ENCODE measurements at places on chromosomes 7 and 10.

- no peak for DNase-seq
These were observed 17.4 kb upstream of the GPR141 start for GRCh38 chr7:37666026-37666799.

DNA sequence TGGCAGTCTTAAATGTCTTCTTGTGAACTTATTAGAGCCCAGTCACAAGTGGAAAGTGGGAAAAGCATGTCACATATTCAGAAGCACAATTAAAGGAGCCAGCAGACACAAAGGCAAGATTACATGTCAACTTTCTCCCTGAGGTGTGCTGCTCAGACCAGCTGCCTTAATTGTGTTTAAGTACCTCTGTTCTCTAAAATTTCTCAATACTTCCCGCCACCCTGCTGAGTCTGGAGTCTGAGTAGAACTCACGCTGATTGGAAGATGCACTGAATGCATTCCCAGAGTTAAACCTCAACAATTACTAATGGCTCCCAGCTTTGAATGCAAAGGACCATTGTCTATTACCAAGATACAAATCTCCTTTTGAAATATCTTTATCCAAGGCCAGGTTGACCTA, 166.4 kb upstream of the COBL start:
- DNase-seq: no peak

- DNase-seq: no peak
These were observed 55.6 kb upstream of the KMT2E start for GRCh38 chr7:104958371-104958865.

DNA sequence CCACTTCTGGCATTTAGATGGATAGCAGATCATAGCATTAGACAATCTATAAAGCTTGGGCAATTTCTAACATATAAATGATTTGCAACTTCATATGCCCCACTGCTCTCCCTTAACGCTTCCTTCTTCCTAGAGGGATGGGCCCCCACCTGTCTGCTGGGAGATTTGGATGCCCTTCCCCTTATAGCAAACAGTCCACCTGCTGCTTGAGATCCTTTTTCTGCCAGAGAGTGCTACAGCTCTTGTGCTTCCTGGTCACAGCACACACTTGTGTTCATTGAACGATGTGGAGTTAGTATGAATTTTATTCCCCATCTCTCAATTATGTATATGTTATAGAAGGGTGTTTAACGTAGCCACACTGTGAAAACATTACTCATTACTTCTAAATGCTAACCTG, 10.4 kb upstream of the PCGF5 start:
- no peak for DNase-seq

DNA sequence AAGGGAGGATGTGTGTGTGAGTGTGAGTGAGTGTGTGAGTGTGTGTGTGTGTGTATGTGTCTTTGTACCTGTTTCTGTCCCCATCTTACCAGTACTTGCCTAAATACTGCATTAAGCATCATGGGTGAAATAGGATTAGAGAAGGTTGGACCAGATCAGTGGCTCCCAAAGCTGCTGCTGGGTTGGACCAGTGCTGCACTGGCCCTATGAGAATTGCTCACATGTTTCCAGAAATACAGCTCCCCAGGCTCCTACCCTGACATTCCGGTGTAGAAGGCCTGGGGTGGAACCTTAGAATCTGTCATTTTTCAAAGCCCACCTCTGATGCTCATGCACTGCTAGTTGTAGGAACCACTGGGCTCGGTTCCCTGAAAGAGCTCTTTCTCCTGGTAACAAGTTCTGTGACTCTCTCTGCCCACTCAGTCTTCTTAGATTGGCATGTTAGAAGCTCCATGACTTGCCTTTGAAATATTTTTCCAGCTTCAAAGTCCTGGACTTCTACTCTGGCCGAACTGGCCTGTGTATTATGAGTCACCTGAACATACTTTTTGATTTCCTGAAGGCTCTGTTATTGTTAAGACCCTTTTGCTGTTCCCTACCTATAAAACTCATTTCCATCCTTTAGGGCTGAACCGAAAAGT, 224.7 kb downstream of the CUX1 start:
- no peak for DNase-seq

- DNase-seq: no peak
These were observed 100.1 kb downstream of the KLF6 start for GRCh38 chr10:3684891-3685290.

DNA sequence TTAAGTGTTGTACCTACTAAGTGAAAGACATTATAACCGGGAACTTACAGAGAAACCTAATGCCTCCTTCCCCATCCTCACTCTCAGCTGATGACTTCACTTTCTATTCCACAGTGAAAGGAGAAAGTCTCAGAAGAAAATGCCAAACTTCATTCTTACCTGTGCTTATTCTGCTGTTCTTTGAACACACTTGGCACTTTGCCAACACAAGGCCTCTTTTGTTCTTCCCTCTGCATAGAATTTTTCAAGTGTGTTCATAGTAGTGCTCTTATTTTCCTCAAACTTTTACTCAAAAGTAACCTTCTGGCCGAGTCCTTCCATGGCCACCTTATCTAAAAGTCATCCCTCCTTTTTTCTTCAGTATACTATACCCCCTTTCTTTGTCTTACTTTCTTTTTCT, 59.4 kb upstream of the ETV1 start:
- no peak for DNase-seq

GRCh38 chr10:125038637-125039036, 96.7 kb downstream of the ZRANB1 start:
- no peak for DNase-seq

DNA sequence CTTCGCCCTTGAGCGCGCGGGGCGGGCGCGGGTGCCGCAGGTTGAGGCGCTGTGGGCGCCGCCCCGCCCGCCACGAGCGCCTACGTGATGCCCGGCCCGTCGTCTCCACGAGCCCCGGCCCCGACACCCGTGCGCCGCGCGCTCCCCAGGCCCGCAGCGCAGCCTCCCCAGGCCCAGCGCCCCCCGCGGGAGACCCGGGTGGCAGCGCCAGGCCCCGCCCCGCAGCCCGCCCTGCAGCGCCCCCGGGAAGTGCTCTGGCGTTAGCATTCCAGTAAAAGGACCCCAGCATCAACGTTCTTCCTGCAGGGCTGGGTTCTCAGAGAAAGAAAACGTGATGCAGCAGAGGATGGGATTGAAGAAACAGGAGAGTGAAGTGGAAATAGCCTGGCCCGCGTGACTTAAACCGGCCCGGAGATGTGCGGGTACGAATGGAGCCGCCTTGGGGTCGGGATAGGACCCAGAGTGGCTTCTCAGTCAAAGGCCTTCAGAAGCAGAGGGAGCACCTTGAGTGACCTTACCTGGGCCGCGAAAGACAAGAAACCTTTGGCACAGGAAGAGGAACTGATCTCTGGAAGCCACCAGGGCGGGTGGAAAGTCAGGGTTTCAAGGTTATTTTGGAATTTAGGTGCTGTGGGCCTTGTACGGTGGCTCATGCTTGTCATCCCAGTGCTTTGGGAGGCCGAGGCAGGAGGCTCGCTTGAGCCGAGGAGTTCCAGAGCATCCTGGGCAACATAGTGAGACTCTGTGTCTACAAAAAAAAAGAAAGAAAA, 1.8 kb downstream of the PFKP start:
- peak; percentile 48 for DNase-seq

- DNase-seq: no peak
These were observed 17.6 kb upstream of the RASGEF1A start for GRCh38 chr10:43284341-43284910.

DNA sequence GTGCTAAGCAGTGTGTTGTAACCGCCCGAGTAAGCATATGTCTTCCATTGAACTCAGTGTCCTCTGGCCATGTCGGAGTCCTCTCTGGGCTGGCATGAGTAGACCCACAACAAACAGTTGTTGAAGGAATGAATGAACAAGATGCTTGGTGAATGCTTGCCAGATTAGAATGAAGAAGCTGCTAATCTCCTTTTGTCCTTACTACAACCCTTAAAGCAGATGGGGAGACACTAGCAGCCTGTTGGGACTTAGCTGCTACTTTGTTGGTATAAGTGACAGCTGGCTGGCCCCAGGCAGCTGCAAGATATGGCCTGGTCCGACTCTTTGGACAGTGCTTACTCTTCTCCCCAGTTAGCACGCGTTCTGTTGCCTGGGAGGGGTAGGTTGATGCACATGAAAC, 370.1 kb downstream of the RPS24 start:
- no peak for DNase-seq

DNA sequence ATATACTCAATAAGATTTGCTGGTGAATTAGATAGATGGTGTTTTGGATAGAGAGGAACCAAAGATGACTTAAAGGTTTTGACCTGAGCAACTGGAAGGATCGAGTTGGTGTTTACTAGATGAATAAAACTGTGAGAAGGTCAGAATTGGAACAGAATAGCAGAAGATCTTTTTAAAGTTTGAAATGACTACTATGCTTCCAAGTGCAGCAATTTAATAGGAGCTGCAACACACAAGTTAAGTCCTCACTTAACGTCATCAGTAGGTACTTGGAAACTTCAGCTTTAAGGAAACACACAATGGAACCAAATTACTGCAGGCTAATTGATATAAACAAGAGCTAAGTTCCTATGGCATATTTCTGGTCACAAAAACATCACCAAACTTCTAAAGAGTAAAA, 86.5 kb downstream of the RTKN2 start:
- no peak for DNase-seq

- DNase-seq: no peak
These were observed 19.0 kb downstream of the TES start for GRCh38 chr7:116229366-116229765.

DNA sequence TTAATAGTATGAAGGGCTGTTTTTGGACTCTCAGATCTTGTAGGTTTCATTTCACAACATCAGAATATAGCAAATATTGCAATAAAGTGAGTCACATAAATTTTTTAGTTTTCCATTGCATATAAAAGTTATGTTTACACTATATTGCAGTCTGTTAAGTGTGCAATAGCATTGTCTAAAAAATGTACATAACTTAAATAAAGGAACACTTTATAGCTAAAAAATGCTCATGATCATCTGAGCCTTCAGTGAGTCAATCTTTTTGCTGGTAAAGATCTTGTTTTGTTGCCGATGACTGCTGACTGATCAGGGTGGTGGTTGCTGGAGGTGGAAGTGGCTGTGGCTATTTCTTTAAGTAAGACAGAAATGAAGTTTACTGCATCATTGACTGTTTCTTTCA, 42.0 kb downstream of the ABCA13 start:
- no peak for DNase-seq

DNA sequence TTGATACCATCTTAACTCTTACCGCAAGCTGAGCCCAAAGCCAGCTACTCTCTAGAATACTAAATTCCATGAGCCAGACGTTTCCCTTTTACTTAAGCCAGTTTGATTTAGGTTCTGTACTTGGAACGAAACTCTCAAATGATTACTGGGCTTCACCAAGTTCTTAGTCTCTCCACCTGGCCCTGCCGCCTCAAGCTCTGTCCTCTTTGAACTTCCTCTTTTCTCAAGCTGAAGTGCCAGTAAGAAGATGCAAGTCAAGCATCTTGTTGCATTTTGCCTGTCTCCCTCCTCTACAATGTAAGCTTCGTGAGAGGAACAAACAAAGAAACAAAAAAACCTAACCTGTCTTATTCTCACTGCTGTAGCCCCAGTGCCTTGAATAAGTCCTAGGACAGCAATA, 358.2 kb upstream of the NPVF start:
- DNase-seq: no peak

DNA sequence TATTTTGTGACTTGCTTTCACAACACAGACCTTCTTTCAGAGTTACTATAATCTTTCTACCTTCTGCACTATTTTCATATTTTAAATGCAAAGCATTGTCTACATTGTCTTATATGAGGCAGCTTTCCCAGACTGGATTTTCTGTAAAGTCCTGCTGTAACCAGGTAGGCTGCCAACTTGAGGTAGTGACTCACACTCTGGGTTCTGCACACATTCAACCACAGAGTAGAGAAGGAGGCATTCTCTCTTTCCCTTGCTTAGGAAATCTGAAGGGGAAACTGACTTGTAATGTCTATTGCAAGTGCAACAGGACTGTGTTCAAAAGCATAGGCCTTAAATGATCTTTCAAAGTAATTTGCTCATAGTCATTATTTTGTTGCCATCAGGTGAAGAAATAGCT, 461.4 kb downstream of the GRM8 start:
- no peak for DNase-seq

DNA sequence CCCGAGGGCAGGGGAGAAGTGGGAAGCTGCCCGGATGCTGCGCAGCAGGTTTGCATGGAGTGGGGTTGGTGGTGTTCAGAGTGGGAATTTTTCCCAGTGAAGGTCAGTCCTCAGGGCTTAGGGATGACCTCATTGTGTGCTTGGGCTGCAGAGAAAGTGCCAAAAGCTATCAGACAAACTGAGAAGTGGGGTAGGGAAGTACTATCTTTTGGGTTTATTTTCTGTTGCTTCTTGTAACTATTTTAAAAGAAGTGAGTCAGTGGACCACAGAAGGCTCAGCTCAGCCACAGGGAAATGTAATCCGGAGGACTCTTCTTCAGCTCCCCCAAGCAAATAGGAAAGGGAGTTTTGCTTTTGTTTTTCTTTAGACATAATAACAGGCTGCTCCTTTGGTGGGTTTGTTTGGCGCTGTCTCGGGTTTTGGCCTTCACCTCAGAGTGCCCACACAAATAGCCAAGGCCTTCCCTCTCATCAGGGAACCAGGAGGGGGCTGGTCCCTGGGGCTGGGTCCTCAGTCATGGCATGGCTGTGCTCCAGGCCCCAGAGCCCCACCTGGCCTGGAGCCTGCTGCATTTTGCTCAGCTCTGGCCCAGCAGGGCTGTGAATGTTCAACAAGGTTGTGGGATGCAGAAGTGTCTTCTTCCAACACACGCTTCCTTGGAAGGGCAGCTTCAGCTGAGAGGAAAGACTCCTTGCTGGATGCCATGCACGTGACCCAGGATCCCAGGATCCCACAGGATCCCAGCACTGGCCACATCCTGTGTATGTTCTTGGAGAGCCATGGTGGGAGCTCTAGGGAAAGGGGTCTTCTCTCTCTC, 5.4 kb upstream of the FAM170B start:
- no peak for DNase-seq

DNA sequence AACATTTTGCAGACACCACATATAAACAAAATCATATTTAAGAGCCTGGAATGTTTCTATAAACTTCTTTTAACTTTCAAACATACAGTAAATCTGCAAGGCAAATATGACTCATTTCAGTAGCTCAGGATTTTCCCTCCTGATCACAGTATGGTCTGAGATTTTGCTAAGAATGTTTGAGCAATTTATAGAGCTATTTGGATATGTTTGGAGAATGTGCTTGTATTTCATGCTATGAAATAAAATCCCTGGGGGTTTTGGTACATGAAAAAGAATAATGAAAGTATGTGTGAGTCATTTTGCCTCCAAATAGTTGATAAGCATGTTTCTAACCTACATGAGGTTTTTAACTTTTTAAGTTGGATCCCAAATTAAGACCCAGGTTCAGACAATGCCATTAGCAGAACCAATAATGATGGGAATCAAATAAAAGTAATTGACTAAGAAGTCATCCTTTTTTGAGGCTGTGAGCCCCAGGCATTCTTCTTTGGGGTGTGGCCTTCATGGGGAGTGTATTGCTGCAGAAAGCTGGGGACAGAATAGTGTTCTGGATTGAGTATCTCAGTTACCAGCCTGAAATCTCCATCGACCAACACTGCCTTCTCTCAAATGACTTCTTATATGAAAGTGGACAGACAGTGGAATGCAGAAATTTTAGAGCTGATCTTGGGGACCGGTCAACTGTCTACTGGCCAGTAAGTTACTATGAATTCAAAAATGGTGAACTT, 66.1 kb upstream of the AGBL3 start:
- DNase-seq: no peak

Data from stimulated activated CD4-positive, alpha-beta T cell treated with anti-CD3 and anti-CD28 coated beads, TNF-alpha, amount 100 ng/mL, for 24 hours (primary cell).